ENCODE measurements at places on chromosomes 3 and 15. TPM values are rescaled to one million over a fixed set of nuclear protein-coding genes. Genes with fewer than 3 reads are reported as not detected.

Gene ARPP21
- not detected for total RNA-seq

Gene MEIS2
- not detected for total RNA-seq

Gene ALDH1A2
- total RNA-seq, result not detected

Gene KLF15
- total RNA-seq, result 0.39 TPM

Gene CRABP1
- total RNA-seq, result not detected

Gene STAB1
- total RNA-seq, result 1.7 TPM
